ENCODE measurements at places on chromosomes 11 and 22.

DNA sequence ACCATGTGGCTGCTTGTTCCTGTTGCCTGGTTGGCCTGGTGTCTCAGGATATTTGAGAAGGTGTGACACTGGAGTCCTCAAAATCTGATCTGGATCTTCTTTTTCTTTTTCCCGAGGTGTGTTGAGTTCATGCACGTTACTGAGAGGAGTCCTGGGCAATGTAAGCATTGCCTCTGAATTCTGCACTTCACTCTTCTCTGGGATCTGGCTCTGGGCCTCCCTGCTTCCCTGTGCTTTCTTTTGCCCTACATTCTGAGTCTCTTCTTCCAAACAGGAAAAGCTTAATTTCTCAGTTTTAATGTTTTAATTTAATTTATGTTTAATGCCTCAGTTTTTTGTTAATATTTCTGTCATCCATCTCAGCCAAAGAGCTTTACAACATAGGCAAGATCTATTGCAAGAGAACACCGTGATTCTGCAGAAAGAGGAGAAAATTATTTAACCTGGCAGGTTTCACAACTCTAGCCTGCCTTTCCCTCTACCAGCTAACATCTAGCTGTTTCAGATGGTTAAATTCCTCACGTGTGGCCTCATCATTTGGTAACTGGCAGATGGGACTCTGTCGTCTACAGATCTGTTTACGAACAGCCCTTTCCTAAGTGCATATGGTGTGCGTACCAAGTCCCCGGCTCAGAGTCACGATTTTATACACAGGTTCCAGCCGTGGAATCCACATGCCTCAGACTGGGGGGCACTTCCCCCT, 24.7 kb downstream of the LDLRAD3 start:
- no peak for DNase-seq

- no peak for DNase-seq
Measured at GRCh38 chr22:34072585-34072984, 152.3 kb upstream of the LARGE1 start.

DNA sequence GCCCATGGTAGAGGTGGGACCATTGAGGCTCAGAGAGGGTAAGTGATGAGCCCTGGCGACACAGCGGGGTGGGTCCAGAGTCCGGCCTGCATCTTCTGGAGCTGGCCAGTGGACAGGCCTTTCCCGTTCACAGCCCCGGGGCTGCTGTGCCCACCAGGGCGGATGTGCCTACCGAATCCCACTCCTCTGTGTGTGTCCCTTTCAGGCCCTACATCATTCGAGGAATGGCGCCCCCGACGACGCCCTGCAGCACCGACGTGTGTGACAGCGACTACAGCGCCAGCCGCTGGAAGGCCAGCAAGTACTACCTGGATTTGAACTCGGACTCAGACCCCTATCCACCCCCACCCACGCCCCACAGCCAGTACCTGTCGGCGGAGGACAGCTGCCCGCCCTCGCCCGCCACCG, 11.9 kb upstream of the PPP6R3 start:
- no peak for DNase-seq

DNA sequence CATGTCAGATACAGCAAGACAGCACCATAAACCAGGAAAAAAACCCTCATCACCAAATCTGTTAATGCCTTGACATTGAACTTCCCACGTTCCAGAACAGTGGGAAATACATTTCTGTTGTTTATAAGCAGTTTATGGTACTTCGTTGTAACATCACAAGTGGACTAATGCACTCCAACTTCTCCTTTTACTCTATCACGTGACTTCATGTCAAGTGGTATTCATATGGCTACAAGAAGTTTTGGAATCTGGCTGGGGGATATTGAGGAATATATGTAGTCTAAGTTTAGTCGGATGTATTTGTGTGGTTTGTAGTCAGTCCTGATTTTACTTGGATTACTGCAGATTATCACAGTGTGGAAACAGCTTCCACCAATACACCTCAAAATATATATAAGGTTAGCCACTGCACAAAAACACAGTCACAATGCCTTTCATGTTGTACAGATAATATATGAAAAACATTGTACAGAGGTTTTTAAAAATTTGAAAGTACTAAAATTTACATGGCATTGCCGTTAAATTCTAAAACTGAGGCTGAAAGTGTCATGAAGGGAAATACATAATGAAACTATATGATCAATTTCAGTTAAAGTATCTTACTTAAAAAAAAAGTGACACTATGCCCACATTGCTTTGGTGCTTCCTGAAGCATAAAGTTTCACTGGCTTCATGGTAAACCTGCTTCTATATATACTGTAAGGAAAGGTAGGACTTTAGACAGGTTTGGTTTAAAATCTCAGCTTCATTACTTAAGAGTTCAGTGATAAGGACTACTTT, 134.1 kb downstream of the CASP12 start:
- DNase-seq, result no peak

GRCh38 chr11:131889146-131889577, 518.7 kb downstream of the NTM start:
- peak; percentile 98 for DNase-seq

- DNase-seq, result peak; percentile 39
Measured at GRCh38 chr22:45120931-45121330, 42.8 kb upstream of the NUP50 start.

DNA sequence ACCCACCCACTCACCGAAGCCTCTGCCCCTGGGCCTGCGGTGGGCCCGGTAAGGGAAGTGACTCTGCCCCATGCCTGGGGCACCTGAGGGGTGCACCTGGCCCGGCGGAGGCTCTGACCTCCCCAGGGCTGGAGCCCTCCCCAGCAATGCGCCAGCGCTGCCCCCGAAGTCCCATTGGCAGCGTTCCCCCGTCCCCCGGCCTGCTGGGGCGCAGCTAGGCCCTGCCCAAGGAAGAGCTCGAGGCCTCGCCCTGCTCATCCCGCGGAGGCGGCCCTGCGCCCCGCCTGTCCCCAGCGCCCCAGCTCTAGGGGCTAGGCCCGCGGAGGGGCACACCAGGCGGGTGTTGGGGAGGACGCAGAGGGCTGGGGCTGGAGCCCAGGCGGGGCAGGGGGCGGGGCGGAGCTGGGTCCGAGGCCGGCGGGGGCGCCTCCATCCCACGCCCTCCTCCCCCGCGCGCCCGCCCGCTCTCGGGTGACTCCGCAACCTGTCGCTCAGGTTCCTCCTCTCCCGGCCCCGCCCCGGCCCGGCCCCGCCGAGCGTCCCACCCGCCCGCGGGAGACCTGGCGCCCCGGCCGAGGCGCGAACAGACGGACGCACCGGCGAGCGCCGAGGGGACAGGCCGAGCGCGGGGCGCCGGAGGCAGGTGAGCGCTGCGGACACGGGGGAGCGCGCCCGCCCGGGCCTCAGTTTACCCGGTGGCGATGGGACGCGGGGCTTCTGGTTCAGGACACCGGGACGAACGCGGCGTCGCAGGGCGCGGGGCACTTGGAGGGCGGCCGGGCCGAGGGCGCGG, at the start of gene EPS8L2:
Gene EPS8L2 (plus strand): TSS at position 586 of the 793 bp plus-strand sequence. CDS start 3,177 bp downstream, outside the sequence.
- no peak for DNase-seq

All from NCI-H510A treated with DMSO at 0.1 percent for 48 hours (cell line).